Activated T-helper 17 cell treated with anti-CD3 and anti-CD28 coated beads, Interleukin-2, amount 50 U/mL, for 72 hours (primary cell): ENCODE measurements at places on chromosomes 2 and 18.

DNA sequence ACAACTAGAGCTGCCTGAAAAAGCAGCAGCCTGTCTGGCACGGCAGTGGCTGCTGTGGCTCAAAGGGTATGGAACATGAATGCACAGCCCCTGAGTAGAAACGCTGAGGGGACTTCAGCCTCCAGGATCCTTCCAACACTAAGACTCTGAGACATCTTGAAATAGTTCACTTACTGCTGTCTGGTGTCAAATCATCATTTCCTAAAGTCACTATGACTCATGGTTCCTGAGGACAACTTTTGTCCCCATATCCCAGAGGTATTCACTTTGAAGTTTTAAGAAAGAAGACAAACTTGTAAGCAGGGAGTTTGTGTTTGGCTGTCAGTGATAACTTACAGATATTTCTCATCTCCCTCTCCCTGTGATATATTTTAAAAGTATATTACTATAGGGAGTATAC lies 33.3 kb upstream of the NEB start:
- no peak for ATAC-seq

- no peak for ATAC-seq
Observed at GRCh38 chr2:123364243-123364896, 660.7 kb upstream of the CNTNAP5 start.

- ATAC-seq = peak; percentile 44
Observed at GRCh38 chr2:235924675-235925063, 243.5 kb downstream of the GBX2 start.

- ATAC-seq = no peak
Observed at GRCh38 chr18:31483396-31483795, 14.6 kb upstream of the DSG2 start.
